ENCODE measurements at places on chromosomes 6 and 20.

- DNase-seq, result no peak
These were observed 27.4 kb downstream of the PMEPA1 start for GRCh38 chr20:57682184-57683101.

DNA sequence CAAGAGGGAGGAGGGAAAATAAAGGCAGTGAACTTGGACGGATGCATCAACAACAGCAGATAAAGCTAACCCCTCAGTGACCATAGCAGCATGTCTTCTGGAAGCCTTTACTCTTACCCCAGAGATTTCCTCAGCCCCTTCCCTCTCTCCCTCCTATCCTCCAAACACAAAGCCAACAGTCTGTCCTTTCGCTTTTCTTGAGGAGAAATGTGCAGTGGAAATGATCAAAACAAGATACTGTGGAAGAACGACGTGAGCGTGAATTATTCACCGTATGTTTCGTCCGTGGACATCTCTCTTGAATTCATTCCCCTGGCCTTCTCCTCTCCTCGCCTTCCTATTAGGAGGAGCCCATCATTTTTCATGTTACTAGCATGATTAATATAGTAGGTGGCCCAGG is 8.5 kb downstream of the NRN1 start:
- peak; percentile 12 for DNase-seq

GRCh38 chr6:82084324-82084920 is 163.1 kb downstream of the IBTK start:
- no peak for DNase-seq

DNA sequence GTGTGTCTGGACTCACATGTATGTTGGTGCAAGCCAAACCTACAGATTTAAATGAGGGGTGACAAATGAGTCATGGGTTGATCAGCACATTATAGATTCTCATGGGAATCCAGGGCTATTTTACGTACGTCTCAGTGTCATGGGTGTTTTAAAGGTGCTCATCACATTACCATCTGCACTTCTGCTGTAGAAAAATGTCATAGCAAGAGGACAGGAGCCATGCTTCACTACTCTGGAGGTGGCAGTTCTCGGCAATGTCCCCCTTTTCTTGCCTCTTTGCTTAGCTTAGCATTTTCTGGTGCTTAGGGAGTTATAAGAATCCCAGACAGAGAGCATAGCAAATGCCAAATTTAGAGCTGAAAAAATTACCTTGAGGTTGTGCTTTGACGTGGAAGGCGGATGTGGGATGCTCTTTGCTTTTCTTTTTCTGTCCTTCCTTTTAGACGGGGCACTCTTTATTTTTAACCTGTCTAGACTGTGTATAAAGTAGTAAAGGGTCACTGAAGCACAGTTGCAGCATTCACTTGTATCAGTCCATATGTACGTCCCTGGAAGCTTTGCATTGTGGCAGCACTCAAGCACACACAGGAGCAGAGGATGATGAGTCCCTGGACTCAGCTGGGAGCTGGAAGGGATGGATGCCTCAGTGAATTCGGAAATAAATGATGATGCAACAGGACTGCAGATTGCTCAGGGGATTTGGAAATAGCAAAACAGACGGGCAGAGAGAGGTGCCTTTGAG is 139.7 kb downstream of the SYNDIG1 start:
- DNase-seq, result no peak

- DNase-seq, result no peak
These were observed 47.1 kb downstream of the SLC26A8 start for GRCh38 chr6:35977308-35977707.

GRCh38 chr20:35269055-35269781 is 8.7 kb downstream of the MMP24OS start:
- peak; percentile 89 for DNase-seq

DNA sequence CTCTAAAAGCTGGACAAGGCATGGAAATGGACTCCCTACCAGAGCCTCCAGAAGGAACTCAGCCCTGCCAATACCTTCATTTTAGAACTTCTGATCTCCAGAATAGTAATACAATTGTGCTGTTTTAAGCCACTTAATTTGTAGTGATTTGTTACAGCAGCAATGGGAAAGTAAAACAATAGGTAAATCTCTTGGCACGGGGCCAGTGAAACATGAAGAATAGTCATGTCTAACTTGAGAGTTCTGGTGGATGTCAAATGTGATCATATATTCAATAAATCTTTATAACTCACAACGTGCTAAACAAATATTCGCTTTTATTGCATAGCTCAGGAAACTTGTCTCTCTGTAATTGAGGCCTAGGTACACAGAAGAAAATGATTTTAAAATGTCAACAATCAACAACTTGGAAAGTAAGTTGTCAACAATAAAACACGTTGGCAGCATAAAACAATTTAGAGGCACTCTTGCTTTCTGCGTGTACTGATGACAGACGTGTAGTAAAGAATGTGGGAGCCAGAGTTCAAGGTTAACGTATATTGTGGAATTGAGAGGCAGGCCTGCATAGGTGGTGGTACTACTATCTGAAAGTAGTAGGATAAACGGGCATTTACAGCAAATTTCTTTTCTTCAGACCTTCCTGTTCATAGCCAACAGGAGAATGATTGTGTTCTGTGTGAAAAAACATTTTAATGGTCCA is 140.5 kb upstream of the OPRM1 start:
- DNase-seq, result no peak

DNA sequence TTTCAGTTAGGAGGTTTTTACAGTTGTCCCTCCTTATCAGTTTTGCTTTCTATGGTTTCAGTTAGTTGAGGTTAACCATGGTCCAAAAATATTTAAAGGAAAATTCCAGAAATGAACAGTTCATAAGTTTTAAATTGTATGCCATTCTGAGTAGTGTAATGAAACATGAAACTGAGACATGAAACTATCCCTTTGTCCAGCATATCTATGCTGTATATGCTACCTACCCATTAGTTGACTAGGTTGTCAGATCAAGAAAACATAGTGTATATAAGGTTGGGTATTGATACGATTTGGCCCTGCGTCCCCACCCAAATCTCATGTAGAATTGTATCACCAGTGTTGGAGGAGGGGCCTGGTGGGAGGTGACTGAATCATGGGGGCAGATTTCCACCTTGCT is 39.1 kb downstream of the VGLL2 start:
- DNase-seq, result no peak

DNA sequence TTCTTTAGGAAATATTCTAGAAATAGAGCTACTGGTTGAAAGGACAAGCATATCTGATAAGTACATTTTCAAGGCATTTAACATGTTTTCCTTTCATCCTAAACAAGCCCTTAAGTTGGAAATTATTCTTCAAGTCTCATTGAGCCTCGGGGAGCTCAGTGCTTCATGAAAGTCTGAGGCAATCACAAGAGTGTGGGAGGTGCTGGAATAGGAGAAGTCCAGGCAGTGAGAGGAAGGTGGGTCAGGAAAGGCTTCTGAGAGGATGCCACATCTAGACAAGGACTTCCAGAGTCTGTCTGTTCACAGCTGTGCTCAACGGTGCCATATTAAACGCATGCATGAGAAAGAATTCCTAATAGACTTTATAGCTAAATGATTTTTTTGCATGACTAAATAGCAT is 69.8 kb downstream of the CD83 start:
- no peak for DNase-seq

DNA sequence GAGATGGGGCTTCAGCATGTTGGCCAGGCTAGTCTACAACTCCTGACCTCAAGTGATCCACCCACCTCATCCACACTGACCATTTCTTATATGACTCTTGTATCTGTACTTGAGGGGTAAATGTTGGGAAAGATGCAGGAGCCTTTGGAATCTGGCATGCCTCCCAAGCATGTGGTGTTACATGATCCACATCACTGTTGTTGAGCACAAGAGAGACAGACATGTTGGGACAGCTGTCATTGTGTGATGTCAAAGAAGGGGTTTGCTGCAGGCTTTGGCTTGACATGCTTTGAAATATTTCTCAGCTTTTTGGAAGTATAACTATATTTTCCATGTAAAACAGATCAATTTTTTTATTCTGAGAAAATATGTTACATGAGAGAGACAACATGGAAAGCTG is 139.9 kb downstream of the MOXD1 start:
- DNase-seq, result no peak

DNA sequence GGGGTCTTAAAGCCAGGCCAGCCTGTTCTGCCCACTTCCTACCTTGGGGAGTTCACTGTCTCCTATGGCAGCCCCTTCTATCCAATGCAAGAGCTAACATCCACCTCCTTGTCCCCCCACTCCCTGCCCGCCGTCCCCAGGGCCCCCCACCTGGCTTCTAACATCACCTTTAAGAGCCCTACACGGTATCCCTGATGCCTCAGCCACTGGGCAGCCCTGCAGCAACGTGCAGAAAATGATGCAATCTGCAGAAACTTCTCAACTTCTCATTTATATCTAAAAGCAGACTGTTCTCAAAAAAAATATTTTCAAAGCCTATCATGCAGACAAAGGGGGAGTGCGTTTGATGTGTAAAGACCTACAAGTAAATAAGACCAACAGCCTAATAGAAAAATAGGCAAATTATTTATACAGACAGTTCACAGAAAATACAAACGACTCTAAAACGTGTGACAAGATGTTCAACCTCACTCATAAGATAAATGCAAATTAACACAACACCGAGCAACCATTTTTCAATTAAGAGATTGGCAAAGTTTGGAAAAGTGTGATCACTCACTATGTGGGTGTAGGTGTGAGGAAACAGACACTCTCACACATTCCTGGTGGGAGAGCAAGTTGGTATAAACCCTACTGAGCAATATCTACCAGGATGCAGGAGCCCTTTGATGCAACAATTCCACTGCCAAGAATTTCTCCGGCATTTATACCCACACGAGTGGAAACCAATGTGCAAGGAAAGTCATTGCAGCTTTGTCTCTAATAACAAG is 15.1 kb upstream of the HCK start:
- DNase-seq, result no peak

GRCh38 chr20:17226410-17227218 is at the start of gene PCSK2:
PCSK2 (plus strand) TSS chr20:17227040; CDS start chr20:17227306, 266 bp downstream.
- peak; percentile 97 for DNase-seq

DNA sequence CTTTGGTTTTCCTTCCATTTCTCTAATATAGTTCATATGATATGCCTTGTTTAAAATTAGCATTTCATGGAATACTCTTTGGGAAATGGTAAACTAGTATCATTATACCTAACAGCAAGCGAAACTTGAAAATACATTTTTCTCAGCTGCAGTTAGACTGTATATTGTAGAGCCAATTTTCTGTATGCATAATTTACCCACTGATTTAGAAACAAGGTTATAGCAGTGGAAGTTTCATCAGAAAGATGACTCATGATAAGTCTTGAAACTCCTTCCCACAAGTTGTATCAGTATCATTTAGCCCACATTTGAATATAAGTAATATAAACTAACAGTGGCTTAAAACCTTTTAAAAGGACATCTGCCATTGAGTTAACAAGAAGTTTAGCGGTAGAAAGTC is 164.8 kb upstream of the BMP5 start:
- no peak for DNase-seq

- DNase-seq, result no peak
These were observed 145.3 kb upstream of the SPACA1 start for GRCh38 chr6:87902383-87902782.

- DNase-seq, result no peak
These were observed 23.2 kb upstream of the ROS1 start for GRCh38 chr6:117448732-117449485.

DNA sequence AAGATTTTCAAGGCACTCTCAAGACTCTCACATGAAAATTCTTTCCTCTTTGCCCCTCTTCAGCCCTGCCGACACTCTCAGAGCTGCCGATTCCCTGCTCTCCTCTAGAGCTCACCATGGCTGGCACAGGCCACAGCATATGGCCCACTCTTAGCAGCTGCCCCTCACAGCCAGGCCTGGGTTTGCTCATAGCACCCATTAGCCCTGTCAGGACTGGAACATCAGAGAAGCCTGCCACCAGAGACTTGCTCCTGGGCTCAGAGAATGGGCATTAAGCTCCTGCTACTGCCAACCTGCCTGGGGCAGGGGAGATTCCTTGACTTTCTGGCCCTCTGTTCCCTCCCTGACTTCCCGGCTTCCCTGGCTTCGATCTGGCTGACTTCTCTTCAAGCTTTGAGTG is 96.7 kb downstream of the LRFN2 start:
- DNase-seq, result no peak

DNA sequence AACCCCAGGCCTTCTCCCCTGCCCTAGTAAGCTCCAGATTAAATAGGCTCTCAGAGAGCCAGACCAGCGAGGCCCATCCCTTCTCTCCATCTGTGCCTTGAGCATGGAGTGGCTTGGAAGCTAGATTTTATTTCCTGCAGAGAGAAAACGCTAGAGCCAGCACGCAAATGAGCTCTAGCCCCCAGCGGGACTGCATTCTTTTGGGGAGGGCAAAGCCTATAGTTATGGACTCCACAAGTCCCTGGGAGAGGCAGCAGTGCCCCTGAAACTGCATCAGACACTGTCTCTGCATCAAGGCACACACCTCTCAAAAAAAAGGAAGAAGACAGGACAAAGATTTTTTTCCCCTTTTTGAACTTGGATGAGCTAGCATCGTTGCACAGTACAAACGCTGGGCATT is 15.8 kb downstream of the FOXF2 start:
- no peak for DNase-seq

DNA sequence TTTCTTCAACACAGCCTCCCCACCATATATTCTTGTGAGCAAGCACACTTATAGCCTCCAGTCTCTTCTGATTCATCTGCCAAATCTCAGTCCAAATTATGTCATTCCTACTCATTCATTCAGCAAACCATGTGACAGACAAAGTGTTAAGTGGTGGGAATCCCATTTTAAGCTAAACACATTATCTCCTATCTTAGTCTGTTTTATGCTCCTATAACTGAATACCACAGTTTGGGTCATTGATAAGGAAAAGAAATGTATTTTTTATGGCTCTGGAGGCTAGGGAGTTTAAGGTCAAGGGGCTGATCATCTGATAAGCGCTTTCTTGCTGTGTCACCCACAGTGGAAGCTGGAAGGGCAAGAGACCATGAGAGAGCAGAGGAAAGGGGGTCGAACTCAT is 23.9 kb upstream of the SMIM13 start:
- DNase-seq, result no peak

GRCh38 chr20:38863024-38863851 is 57.7 kb downstream of the PPP1R16B start:
- no peak for DNase-seq

DNA sequence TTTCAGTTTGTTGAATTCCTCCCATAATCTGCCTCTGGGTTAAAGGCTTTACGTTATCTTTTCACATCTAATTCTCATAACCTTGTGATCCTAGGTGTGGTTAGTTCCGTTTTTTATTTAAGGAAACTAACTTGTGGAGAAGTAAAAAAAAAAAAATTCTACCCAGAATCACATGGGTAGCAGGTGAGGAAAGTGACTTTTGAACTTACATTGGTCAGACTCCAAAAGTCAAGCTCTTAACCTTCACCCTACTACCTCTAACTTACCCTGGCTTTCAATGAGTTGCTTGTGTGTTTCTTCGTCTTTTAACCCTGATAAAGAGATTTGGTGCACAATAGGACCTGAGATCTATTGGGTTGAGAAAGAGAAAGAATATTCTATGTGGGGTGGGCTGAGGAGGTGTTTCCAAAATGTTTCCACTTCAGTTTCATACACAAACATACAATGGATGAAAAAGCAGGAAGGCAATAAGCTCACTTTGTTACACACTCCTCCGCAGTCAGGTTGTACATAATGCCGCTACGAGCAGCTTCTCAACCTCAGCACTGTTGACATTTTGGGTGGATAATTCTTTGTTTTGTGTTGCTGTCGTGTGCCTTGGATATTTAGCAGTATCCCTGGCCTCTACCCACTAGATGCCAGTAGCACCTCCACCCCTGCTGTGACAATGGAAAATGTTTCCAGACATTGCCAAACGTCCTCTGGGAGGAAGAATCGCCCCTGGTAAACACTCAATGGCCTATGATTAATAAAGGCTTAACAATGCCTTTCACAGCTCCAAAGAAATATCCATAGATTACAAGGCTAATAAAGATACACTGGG is 193.0 kb upstream of the ZNF217 start:
- no peak for DNase-seq
